ENCODE measurements at places on chromosomes 4 and X.

- DNase-seq = no peak
Measured at GRCh38 chr4:82484996-82485783, 54.8 kb downstream of the ENOPH1 start.

- no peak for DNase-seq
Measured at GRCh38 chrX:103488332-103488731, 31.0 kb downstream of the RAB40A start.

GRCh38 chr4:124111922-124112321 is 600.6 kb downstream of the ANKRD50 start:
- DNase-seq = no peak

DNA sequence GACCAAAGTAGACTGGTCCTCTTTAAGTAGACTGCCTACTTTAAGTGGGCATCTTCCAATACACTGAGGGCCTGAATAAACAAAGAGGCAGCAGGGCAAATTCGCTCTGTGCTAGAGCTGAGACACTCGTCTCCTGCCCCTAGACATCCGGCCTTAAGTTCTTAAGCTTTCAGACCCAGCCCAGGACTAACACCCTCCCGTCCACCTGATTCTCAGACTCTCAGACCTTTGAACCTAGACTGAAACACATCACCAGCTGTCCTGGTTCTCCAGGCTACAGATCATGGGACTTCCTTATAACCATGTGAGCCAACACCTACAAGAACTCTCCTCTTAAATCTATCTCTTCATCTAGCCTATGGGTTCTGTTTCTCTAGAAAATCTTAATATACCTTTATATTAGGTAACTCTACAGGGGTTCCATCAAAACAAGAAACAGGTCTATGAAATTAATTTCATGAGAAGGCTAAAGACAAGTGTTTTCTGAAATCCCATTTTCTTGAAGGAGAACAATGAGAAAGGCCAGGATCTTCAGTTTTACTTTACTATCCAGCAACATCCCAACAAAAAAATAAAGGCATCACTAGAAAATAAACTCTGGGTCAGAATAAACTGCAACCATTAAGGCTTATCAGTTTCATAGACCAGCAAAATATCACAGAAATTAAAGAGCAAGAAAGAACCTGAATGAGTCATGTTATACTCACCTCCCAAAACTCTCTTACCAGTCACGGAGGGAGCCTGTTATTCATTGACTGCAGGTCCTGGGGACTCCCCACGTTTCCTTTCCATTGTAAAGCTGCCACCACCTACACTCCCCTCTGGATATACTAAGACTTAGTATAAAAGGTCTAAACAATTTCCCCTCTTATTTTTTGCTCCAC is 14.8 kb downstream of the ADGRA3 start:
- DNase-seq = no peak

GRCh38 chrX:154029439-154029838 is 9.7 kb upstream of the IRAK1 start:
- no peak for DNase-seq

DNA sequence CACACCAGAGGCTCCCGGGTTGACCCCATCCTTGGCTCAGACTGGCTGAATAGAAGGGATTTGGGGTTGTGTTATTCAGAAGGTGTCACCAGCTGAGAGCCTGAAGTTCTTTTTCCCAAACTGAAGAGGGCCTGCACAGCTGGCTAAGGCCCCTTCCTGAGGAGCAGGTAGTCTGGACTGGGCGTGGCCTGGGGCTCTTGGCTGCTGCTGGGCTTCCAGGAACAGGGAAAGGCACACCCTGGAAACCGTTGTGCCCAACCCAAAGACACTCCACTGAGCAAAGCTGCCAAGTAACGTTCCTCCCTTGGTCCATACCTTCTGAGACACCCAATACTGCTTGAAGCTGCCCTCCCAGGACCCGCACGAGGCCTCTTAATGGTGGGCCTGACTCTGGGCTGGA is 8.3 kb upstream of the CXCR3 start:
- DNase-seq = no peak

DNA sequence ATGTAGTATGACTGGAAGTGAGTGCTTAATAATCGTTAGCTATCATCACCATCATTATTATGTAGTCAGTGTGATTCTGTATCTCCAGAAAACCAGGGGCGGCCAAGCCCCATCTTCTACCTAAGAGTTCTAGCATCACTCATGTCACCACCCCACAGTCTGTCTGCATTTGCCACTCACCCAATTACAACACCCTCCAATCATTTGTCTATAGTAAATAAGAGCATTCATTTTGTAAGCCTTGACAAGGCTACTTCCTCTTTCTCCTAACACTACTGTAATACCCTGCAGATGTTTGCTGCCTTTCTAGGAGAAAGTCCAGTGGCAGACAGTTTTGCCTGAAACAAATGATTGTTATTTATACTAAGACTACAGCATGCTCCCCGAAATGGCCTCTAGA is 15.8 kb upstream of the IL21 start:
- no peak for DNase-seq

- no peak for DNase-seq
Measured at GRCh38 chr4:3407930-3408792, 33.6 kb upstream of the HGFAC start.

- no peak for DNase-seq
Measured at GRCh38 chr4:149584722-149585121, 230.9 kb downstream of the IQCM start.

DNA sequence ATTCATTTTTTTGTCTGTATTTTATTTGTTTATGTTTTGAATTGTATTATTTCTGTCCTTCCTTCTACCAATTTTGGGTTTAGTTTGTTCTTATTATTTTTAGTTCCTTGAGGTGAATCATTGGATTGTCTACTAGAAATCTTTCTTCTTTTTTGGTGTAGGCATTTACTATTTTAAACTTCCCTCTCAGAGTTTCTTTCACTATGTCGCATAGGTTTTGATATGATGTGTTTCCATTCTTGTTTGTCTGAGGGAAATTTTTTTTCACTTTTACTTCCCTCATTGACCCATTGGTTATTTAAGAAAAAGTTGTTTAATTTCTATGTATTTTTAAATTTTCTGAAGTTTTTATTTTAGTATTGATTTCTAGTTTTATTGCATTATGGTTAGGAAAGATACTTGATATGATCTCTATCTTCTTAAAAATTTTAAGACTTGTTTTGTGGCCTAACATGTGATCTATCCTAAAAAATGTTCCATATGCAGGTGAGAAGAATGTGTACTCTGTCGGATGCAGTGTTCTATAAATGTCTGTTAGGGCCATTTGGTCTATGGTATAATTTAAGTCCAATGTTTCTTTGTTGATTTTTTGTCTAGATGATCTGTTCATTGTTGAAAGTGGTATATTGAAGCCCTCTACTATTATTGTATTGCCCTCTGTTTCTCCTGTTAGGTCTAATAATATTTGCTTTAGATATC is 68.8 kb downstream of the IL15 start:
- DNase-seq = no peak

DNA sequence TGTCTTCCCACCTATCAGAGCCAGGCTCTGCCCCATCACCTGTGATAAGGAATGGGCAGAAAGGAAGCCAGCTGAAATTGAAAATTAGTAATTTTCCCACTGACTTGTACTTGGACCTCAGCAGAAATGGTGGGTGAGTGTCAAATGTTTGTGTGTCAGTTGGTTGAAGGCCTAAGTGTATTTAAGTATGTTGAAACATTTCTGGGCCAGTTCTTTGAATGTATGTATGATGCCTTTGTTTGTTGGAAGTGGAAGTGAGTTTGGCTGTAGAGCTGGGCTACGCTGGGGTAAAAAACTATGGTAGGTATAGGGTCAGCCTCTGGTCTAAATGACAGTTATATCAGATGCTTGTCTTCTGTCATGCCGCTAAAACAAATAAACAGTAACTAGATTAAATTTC is 27.7 kb downstream of the JADE1 start:
- no peak for DNase-seq

DNA sequence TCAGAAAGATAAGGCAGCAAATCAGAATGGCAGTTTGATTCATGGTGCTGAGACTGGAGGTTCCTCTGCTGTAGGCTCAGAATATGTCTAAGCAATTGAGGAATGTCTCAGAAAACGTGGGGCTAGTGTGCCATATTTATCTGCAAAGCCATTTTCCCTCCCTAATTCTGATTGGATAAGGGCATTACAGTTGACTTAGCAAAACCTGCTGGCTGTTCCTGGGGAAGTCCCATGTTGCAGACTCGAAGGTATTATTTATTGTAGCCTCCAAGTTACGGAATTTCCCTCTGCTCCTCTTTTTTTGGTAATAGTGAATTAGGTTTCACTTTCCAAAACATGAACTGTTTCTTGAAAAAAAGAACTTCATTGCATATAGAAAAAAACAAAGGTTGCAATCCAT is at the start of gene CXCL10:
Gene CXCL10 (minus strand): TSS at position 109 of the 400 bp plus-strand sequence. CDS start 66 bp downstream, at position 43.
- no peak for DNase-seq

DNA sequence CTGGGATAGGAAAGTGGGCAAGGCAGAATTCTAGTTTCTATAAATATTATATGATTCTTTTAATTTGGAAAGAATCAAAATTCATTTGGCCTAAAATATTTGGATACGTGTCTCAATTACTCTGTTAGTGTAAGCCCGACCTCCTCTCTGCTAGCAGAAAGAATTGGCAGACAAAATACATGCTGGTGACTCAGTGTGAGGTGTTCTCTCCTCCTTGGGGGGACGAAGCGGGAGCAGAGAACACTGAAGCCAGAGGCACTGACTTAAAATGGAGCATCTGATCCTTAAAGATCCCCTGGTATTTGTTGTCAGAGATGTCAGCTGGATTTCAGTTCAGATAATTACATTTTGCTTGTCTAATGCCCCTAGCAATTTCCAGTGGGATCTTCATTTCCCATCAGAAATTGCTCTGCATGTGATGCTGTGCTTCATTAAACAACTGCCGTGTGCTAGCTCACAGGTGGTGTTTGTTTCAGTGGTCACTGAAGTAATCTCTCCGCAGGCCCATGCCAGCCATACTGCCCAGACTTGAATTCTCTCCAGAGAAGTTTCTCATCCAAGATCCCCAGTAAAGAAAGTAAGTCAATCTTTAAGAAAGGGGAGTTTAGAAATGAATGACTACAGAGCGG is 188.7 kb upstream of the TLL1 start:
- no peak for DNase-seq

DNA sequence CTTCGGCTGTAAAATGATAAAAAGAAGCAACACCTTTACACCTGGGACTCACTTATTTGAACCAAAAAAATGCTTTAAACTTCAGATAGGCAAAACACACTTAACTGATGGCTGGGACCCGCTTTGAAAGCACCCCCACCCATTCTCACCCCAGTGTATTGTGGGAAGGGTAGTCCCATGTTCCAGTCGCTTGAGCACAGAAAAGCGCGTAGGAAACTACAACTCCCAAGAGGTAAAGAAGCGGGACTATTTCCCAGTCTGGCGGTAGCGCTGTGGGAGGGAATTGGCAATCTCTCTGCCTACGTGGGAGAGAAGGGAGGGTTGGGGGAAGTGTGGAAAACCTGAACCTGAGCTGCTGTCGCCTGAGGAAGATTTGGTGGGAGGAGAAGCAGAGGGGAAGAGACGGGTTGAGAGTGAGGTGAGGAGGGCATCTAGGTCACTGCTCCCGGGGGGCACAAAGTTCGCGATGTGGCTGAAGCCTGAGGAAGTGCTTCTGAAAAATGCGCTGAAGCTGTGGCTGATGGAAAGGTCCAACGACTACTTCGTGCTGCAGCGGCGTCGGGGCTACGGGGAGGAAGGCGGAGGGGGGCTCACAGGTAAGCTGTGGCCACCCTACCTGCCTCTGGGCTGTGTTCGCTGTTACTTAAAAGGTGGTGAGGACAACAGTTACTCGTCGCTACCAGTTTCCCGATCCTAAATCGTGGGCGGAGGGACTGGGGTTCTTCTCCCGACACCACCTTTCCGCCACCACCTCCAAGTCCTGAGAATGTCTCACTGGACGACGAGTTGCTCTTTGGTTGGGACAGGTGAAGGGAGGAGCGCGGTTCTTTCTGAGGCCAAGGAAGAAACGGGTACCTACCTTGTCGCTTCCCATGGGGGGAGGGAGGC is at the start of gene TBC1D8B:
Gene TBC1D8B (plus strand): TSS at position 286 of the 888 bp plus-strand sequence. CDS start 181 bp downstream, at position 467.
- DNase-seq = no peak

- no peak for DNase-seq
Measured at GRCh38 chr4:110628663-110629213, 5.9 kb upstream of the PITX2 start.

DNA sequence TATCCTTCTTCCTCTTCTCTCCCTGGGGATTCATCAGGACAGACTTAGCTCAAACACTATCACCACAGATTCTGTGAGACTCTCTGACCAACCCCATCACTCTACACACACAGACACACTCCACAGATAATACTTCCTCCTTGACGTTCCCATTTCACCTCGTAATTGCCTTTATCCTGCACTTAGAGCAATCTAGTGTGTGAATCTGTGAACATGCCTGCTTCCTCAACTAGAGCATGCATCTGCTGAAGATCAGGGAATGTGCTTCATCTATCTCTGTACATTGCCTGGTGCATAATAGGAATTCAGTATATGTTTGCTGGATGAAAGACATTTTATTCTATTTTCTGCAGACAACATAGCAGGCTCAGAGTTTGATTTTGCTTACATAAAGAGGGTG is 25.1 kb upstream of the HS6ST2 start:
- DNase-seq = no peak

DNA sequence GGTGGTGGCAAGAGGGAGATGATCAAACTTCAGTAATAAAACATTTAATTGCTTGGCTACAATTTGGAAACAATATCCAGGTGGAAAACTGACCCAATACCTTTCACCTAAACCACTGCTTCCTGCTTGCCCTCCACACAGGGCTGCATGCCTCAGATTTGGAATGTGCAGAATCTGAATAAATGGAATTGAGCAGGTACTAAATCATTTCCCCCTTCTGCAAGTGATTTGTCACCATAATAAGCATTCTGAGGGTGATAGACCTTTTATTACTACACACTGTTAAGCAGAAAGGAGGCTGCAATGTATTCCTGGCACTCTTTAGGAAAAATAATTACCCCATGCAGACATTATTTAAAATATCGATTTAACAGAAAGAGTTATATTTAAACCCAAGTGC is 291.8 kb downstream of the IDS start:
- DNase-seq = no peak

- DNase-seq = no peak
Measured at GRCh38 chr4:80182237-80182866, 15.0 kb upstream of the PRDM8 start.

GRCh38 chrX:11954176-11954575 is 184.1 kb upstream of the FRMPD4 start:
- DNase-seq = no peak

DNA sequence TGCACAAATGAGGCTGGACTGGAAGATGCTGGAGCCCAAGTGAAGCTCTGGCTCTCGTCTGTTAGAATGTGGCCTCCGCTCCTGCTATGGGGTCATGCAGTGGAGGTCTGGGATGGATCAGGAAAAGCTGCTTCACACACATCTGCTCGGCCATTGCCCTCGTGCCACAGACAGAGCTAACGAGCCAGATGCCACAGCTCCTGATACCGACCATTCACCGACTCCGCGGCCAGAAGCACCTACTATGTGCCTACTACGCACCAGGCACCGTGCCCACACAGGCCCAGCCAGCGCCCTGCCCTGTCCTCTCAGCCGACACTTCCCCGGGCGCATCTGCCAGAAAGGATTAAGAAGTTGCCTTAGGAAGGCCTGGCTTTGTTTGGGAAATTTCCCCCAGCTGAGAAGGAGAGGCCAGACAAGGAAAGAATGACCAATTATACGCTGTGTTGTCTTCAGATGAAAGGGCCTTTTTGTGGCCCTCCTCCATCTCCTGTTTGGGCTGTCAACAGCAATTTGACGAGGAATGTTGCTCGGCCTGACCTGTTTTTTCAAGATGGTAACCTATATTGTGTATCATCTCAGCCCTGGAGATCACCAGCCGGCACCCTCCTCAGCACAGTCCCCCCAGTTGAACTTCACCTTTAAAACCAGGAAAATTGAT is 34.3 kb downstream of the HMX1 start:
- no peak for DNase-seq

All from stimulated activated CD8-positive, alpha-beta memory T cell treated with anti-CD3 and anti-CD28 coated beads, Interleukin-7, amount 100 ng/mL, for 24 hours (primary cell).